ENCODE measurements at places on chromosomes 12 and 14.

- DNase-seq, result no peak
Observed at GRCh38 chr14:53430870-53431269, 277.7 kb upstream of the DDHD1 start.

- no peak for DNase-seq
Observed at GRCh38 chr12:116432314-116432750, 126.8 kb upstream of the MAP1LC3B2 start.

DNA sequence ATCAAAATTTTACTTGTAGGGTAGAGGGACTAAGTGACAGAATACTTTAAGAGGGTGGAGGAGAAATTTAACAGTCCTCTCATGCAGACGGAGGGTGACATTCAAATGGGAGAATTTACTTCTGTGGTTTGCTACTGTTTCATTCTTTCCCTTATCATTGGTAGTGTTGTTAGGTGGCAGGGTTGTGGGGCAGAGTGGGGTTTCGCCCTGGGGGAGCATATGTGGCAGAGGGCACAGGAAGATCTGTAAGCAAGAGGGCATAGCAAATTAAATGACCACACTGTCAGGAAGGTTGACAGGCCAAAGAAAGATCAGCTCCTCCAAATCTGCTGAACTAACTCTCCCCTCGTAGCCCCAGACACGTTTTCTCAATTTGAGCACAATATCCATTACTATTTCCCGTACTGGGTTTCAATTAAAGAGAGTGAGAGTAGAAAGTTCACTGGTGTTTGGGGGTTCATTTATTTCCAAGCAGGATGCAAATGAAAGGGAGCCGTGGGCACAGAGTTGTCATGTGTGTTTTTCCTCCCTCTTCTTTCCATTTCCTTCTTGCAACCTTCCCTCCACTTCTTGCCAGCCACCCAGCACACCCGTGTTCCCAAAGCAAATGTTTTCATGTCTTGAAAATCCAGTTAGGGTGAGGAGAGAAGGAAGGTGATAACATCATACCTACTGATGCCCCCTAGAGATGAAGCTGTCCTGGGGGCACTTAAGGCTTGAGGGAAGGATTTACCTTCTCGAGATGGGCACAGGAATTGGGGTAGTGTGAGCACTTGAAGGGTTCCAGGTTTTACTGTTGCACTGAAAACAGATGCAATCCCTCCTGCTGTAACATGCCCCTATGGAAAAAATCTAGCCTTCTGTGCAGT lies 6.5 kb upstream of the TBX3 start:
- no peak for DNase-seq

DNA sequence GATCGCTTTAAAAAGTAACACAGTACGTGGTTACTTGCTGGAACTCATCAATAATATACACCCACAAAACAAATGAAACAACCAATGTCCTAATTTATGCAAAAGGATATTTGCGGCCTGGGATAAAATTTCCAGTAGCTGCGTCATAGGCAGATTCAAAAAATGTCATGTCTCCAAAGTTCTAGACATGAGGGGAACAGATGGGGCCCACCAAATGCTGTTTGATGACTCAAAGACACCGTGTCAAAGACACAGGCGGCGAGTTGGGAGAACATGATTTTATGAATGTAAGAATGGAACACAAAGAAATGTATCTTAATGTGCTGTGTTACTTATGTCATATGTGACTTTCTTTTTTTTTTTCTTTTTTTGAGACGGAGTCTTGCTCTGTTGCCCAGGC lies 34.3 kb upstream of the NCOR2 start:
- DNase-seq, result no peak

DNA sequence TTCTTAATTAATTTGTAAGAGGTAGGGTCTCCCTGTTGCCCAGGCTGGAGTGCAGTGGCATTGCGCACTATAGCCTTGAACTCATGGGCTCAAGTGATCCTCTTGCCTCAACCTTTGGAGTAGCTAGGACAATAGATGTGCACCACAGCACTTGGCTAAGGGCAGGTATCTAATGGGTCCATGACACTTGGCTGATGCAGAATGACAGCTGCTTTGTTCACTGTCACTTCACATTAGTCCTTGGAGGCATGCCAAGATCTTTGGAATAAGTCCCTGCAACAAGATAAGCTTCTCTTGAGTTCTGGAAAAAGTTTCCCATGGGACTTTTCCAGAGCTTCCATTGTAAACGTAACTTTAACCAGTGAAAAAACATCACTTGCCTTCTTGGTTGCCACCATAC lies 23.4 kb downstream of the COQ6 start:
- DNase-seq, result no peak

DNA sequence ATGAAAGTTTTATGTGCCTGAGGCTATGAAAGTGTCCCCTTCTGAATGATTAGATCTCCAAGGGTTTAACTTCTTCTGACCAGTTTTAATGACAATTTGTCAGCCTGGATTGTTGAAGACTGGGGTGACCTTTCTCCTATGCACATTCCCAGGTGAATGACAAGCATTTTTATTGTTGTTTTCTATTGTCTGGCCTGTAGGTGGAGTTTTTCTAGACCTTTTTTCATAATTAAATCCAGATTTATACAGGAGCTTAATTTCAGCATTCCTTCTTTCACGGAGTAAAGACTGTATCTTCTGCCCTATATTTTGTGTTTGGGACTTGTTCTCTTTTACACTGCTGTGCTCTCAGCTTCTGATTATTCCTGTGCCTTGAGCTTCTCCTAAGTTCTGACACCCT lies 125.0 kb upstream of the FAR2 start:
- DNase-seq, result no peak

GRCh38 chr12:68158432-68158831 lies 1.1 kb downstream of the IFNG start:
- no peak for DNase-seq

DNA sequence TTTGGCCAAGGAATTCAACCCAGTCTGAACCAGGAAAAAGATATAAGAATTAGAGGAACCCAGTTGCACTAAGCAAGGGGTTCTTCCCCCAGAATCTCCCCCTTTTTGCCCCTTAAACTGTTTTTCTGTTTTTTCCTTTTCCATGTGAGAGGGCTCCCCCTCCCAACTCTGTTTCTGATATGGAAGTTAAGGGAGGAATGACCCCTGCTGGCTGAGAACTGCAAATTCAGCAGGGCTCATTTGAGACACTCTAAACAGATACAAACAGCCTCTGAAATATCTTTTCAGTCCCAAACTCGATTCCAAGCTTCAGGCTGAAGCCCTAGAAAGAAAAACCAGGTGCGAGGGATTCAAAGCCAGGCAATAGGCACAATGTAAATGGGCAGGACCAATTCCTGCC lies 132.7 kb downstream of the SLC41A2 start:
- DNase-seq, result no peak

- DNase-seq, result no peak
Observed at GRCh38 chr14:50741567-50741966, 73.5 kb upstream of the SAV1 start.

GRCh38 chr12:132222096-132222807 lies 78.0 kb downstream of the NOC4L start:
- DNase-seq, result no peak

DNA sequence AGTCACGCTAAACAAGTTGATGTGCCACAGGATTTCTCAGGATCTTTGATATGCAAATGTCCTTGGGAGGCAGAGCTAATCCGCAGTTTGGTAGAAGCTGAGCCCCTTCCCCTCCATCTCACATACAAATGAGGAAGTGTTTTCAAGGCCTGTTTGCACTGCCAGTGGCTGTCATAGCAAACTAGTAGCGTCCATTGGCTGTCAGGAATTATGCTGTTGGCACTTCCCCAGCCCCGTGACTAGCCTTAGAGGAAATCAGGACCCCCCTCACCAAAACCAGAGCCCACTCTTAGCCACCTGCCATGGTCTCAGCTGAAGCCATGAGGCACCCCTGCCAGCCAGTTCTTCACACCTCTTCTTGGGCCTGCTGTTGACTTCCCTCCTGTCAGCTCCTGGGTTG lies 253.9 kb downstream of the CACNA1C start:
- no peak for DNase-seq

- DNase-seq, result no peak
Observed at GRCh38 chr14:37819155-37820015, 224.0 kb downstream of the TTC6 start.
